ENCODE measurements at places on chromosomes 2 and 18.

GRCh38 chr2:217289907-217290280 lies 430.0 kb upstream of the TNP1 start:
- no peak for DNase-seq

- DNase-seq, result no peak
Observed at GRCh38 chr2:239236808-239237205, 164.0 kb downstream of the HDAC4 start.

DNA sequence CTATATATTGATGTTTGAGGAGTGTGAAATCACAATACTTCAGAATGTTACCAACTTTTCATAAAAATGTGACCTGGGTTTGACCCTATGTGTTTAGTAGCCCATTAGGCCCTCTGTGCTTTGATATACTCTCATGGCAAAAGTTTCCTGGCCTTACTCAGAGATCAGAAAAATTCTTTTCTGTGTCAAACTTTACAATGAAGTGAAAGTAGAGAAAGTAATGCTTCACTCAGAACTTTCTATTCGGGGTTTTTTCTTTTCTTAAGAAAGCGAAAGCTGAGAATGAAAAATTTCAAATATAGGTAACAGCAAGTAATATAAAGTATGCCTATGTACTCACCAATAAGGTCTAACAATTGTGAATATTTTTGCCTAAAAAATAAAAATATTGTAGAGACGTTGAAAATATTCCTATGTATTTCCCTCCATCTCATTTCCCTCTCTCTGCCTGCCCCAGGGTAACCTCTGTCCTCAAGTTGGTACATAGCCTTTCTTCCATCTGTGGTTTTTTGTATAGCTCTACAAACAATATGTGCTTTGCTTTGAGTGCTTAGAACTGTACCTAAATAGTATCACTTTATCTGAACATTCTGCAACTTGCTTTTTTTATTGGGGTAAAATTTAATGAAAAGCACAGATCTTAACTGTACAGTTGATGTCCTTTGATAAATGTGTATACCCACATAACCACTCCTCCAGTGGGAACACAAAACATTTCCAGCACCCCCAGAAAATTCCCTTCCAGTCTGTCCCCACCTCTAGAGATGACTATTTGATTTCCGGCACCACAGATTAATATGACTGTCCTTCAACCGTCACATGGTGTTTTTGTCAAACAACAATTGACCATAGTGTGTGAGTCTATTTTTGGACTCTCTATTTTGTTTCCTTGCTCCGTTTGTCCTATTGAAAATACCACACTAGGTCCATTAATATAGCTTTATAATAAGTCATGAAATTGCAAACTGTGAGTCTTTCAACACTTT lies 10.3 kb upstream of the ACKR3 start:
- DNase-seq, result no peak

- DNase-seq, result no peak
Observed at GRCh38 chr2:1306687-1307516, 106.4 kb upstream of the TPO start.

GRCh38 chr2:84115173-84115857 lies 343.8 kb downstream of the SUCLG1 start:
- no peak for DNase-seq

GRCh38 chr2:128306081-128306930 lies 12.4 kb downstream of the HS6ST1 start:
- peak; percentile 98 for DNase-seq

DNA sequence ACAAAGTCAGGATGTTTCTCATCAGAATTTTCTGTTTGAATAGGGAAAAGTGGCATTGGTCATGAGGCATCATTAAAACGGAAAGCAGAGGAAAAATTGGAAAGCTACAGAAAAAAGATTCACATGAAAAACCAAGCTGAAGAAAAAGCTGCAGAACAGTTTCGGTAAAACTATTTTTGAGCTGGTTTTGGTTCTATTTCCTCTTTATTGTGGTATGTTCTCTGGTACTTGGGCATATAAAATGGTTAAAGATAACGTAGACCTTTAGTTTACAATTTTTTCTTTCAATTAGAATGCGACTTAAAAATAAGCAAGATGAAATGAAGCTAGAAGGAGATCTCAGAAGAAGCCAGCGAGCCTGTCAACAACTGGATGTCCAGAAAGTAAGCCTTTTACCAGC lies 7.6 kb downstream of the GPATCH11 start:
- no peak for DNase-seq

DNA sequence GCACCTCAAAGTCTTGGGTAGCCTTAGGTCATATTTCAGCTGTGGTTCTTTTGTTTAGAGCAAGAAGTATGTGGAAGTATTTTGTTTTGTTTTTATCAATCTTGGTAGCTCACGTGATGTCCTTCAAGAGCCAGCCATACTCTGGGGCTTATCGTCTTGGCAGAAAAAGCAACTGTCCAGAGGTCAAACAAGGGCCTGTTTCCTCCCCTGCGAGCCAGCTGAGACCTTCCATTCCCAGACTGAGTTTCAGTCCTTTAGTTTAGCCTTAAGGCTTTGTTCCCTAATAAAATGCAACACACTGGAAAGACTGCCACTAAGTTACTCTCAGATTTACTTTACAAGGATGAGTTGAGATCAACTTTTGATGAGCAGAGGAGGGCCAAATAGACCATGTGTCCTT lies 63.5 kb downstream of the TXNL1 start:
- no peak for DNase-seq

GRCh38 chr2:96198921-96199320 lies 9.7 kb downstream of the STARD7 start:
- DNase-seq, result no peak

DNA sequence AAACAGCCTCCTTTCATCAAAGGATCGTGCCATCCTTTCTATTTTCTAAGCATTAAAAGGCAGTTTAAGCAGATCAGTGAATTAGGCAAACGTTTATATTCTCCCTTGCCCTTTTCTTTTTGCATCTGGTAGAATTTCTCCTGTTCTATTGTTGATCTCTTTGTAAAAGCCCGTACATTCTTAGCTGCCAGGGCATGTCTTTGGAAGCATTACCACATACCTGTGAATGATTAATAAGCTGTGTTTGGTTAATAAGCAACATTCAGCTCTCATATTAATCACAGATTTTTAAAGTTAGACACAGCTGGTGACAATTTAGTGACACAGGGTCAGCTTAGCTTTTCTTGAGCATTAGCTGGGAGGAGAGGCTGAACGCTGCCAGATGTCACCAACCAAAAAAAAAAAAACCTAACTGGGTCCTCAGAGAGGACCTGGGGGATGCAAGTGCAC lies 33.8 kb upstream of the CYP1B1 start:
- DNase-seq, result peak; percentile 71

GRCh38 chr2:127094509-127095366 lies 12.2 kb downstream of the BIN1 start:
- DNase-seq, result peak; percentile 88

- DNase-seq, result no peak
Observed at GRCh38 chr2:169822785-169823392, 1.8 kb downstream of the METTL5 start.

DNA sequence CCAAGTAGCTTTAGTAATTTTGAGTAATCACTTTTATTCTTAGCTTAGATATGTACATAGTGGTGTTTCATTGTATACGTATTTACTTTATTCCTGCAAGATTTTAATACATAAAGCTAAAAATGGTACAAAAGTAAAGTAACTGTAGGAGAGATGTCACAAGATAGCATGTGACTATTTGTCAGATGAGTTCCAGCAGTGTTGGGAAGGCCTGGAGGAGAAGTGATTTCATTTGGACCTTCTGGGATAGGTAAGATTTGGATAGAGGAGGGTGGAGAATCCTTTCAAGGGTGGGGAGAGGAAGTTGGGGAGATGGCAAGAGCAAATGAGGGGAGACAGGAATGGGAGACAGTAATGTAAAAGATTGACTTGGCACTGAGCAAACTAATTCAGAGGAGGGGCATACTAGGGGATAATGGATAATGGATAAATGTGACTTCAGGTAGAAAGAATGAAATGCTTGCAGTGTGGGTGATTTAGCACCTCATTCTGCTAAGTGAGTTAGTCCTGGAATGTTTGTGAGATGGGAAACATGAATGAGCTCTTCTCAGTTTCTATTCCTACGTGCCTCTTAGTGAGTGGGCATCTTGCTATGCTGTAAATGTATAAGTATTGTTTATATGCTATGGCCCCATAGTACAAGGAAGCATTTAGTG lies 10.5 kb downstream of the WDR43 start:
- no peak for DNase-seq

- DNase-seq, result peak; percentile 32
Observed at GRCh38 chr2:86305915-86306254, 31.5 kb downstream of the REEP1 start.

DNA sequence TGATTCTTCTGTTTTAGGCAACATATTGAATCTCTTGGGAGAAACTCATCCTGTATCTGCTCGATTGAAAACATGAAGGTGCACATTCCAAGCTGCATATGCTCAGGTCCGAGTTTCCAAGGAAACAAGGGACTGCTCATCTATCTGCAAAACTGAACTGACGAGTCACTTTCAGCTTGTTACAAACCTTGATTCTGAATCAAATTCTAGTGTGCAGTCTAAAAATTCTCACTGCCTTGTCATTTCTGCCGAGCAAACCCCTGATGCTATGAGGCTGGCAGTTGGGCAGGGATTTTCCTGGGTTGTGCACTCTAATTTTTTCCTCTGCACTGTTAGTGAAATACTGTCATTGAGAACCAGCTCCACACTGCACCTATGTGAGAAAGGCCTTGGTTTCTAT lies 101.3 kb upstream of the ETAA1 start:
- no peak for DNase-seq

- no peak for DNase-seq
Observed at GRCh38 chr2:100835006-100835659, 15.2 kb downstream of the NPAS2 start.

DNA sequence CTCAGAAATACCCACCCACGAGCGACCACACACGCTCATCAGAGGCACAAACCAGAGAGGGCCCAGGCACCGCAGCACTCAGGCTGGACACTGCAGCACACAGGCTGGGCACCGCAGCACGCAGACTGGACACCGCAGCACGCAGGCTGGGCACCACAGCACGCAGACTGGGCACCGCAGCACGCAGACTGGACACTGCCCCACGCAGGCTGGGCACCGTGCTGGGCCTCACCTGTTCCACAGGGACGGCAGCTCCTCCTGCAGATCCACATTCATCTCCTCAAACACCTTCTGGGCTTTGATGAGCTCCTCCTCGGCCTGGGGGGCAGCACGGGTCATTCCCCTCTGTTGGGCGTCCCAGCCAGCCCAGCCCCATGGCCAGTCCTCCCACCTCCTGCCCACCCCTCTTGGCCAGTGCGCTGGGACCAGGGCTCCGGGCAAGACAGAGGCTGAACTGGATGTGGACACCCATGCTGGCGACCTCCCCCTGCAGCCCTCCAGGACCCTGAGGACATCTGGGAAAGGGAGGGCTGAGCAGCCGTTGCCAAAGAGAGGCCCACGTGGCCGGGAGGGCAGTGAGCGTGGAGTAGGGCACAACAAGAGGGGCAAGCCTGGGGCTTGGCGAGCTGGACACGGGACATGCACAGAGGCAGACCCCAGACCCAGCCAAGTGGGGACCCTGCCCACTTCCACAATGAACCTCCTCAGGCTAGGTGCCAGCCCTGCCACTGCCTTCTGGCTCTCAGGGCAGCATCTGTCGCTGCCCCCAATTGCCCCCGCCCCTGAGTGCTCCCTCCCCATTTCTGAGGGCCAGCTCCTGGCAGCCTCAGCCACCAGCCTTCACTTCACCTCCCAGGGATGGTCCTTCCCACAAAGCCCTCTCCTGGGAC lies 43.0 kb downstream of the BIN1 start:
- no peak for DNase-seq

GRCh38 chr2:206799083-206799482 lies 33.7 kb downstream of the FASTKD2 start:
- peak; percentile 24 for DNase-seq

DNA sequence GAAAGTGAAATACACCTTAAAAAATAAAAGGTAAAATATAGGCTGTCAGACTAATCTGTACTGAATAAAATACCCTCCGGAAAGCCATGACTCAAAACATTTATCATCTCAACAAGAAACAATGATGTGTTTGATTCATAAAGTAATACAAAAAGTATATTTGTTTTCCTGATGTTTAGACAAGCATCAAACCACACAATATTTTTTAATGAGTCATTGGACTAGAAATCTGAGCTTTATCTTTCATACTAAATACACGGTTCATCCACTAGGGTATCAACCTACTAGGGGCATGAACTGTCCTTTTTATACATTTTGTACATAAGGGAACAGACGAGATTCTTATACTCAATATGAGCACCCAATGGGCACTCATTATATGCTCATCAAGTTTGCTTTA lies 31.3 kb downstream of the CD226 start:
- no peak for DNase-seq

DNA sequence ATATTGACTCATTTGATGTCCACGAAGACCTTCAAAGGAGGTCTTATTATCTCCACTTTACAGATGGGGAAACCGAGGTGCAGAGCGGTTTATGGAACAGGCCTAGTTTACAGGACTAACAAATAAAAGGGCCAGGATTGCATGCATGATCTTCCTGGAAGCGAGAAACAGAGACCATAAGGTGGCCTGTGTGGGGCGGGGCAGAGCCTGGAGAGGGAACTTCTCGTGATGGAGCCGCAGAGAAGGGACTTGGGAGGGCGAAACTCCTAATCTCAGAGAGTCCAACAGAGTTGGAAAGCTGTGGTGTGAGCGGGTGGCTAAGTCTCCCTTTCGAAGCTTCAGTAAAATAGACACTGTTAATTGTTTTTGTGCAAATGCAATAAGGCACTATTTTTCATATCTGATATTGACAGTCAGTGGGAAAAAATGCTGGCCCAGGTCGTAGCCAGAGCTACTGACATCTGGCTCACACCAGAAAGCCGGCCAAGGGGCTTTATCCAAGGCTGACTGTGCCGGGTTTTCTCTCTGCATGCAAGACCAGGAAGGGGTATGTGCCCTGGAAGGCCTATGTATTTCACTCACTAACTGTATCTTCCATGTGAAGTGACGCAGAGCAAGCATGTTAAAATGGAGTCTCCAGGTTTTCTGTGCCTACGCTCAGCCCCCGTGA lies 4.5 kb downstream of the INPP5D start:
- DNase-seq, result no peak

- no peak for DNase-seq
Observed at GRCh38 chr2:114061566-114062098, 171.7 kb downstream of the ACTR3 start.

GRCh38 chr2:238875471-238876231 lies 27.8 kb downstream of the TWIST2 start:
- peak; percentile 72 for DNase-seq

GRCh38 chr2:173855661-173856060 lies 109.5 kb downstream of the SP3 start:
- peak; percentile 9 for DNase-seq

- DNase-seq, result no peak
Observed at GRCh38 chr2:121283670-121284462, 1.1 kb downstream of the TFCP2L1 start.

All from fibroblast of gingiva (primary cell).